Activated naive CD8-positive, alpha-beta T cell treated with anti-CD3 and anti-CD28 coated beads, Interleukin-2, amount 10 ng/mL, durations not matched to agents 7 days and 5 days (primary cell): ENCODE measurements at places on chromosomes 3 and 15. TPM values are rescaled to one million over a fixed set of nuclear protein-coding genes. Genes with fewer than 3 reads are reported as not detected.

GRCh38 chr3:9178697-9179096 lies 70.7 kb downstream of the SRGAP3 start:
- H3K4me1 ChIP-seq, result peaks cover 54% of the 10 kb centered on the region
- peak; percentile 70 for DNase-seq
- peak overlapping the region; percentile 83 for H3K27ac ChIP-seq

Gene GOLGA8N
- 44.6 TPM for total RNA-seq

DNA sequence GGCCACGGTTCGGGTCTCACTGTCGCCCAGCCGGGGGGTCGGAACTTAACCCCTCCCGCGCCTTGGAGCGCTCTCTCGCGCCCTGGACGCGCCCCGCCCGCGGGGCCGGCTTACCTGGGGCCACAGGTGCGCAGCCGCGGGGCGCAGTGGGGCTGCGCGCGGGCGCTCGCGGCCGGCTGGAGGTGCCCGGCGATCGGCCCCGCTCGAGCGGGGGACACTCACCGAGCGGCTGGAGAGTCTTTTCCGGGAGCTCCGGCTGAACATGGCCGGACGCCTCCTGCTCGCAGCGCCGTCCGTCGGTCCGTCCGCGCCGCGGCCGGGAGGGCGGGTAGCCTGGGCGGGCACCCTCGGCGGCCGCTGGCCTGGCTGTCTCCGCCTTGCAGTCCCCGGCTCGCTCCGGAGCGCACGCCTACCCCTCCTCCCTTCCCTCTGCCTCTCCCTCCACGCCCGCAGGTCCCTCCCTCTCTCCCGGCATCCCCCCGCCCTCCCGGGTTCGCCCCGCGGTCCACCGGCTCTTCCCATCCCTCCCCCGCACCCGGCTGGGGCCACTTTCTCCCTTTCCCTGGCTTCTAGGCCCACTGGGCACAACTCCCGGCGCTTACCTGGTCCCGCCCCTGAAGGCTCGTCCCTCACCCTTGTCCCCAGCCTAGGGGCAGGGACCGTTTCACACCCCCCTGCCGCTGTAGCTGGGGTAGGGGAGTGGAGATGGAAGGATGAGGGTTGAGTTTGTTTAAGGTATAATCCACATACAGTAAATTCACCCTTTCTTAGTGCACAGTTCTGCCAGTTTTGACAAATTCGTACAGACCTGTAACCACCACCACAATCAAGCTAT lies 220.1 kb upstream of the PRICKLE2 start:
- no peak for DNase-seq
- peaks cover 1% of the 10 kb centered on the region for H3K4me1 ChIP-seq
- H3K27me3 ChIP-seq, result peaks cover 72% of the 10 kb centered on the region
- H3K36me3 ChIP-seq, result no peaks in the 10 kb centered on the region

- H3K36me3 ChIP-seq, result no peaks in the 10 kb centered on the region
- no peak within 1 kb of the TSS for H3K27ac ChIP-seq
- no peak within 1 kb of the TSS for H3K4me3 ChIP-seq
- no peak for DNase-seq
Measured at GRCh38 chr3:191461113-191461595, at the start of gene PYDC2. TSS of gene PYDC2 (plus strand) at chr3:191461163. CDS start at chr3:191461163, 0 bp downstream.

- H3K4me1 ChIP-seq, result no peaks in the 10 kb centered on the region
- no peaks in the 10 kb centered on the region for H3K36me3 ChIP-seq
- no peak overlapping the region for H3K4me3 ChIP-seq
- H3K27ac ChIP-seq, result no peak overlapping the region
- H3K27me3 ChIP-seq, result peaks cover 5% of the 10 kb centered on the region
- no peak for DNase-seq
Measured at GRCh38 chr3:30793740-30794139, 100.7 kb downstream of the GADL1 start.

Gene GPR156
- not detected for total RNA-seq

DNA sequence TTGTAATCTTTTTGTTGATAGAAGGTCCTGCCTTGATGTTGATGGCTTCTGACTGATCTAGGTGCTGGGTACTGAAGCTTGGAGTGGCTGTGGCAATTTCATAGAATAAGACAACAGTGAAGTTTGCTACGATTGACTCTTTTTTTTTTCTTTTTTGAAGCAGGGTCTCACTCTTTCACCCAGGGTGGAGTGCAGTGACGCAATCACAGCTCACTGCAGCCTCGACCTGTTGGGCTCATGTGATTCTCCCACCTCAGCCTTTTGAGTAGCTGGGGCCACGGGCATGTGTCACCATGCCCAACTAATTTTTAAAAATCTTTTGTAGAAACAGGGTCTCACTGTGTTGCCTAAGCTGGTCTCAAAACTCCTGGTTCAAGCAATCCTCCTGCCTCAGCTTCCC lies 14.2 kb downstream of the ARID3B start:
- H3K4me3 ChIP-seq, result no peak overlapping the region
- H3K27ac ChIP-seq, result no peak overlapping the region
- DNase-seq, result no peak

DNA sequence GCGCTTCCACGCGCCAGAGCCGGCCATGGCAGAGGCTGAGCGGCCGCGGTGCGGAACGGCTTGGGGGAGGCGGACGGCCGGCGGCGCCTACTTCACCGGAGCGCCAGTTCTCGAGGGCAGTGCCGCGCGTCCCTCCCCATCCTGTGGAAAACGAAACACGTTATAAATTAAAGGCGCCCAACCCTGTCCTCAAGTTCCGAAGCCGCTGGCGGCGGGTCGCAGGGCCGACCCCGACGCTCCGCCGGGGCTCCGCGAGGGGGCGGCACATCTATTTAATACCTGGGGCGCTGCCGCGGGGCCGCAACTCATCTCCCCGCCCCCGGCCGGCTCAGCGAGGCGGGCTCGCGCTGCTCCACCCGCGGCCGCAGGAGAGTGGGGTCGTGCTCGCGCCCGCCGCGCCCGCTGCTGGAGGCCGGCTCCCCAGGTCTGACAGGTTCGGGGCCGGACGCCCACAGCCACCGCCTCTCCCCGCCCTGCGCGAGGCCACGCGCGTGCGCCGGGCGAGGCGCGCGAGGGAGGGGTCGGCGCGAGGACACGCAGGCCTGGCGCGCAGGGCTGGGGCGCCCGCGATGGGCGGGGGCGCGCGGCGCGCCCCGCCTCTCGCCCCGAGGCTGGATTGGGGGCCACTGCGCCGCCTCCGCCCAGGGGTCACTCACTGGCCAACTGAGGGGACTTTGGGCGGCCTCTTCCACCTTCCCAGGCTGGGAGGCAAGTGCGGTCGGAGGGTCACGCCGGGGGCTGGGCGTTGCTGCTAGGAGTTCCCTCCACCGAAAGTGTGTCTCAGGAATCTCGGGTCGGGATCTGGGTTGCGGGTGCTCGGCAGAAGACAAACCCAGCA lies at the start of gene SLC30A4:
SLC30A4 (minus strand) TSS at position 428 of the 838 bp plus-strand sequence; CDS start at position 27, 401 bp downstream.
- H3K36me3 ChIP-seq, result peaks cover 3% of the 10 kb centered on the region
- peaks cover 19% of the 10 kb centered on the region for H3K27me3 ChIP-seq
- H3K27ac ChIP-seq, result peak within 1 kb of the TSS; percentile 73
- peak; percentile 80 for DNase-seq

GRCh38 chr15:73697033-73697467 lies 12.9 kb downstream of the CD276 start:
- H3K27ac ChIP-seq, result no peak overlapping the region
- DNase-seq, result peak; percentile 80
- no peaks in the 10 kb centered on the region for H3K36me3 ChIP-seq

DNA sequence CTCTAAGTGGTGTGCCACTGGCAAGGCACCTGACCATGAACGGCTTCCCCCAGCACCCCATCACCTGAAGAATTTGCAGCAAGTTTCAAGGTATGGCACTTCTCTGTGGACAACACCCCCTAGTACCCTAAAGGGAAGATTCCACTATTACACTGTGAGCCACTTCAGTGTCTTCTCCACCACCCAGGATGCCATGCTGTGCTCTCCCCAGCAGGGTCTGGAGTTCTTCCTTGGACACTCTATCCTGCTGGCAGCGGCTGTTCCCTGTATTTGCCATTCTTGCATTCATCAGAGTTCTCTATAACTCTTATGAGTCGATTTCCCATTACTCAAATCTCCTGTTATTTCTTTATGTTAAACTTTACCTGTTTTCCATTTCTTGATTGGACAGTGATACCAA lies 33.9 kb upstream of the RNU6-1 start:
- no peaks in the 10 kb centered on the region for H3K36me3 ChIP-seq
- H3K27me3 ChIP-seq, result peaks cover 45% of the 10 kb centered on the region
- no peaks in the 10 kb centered on the region for H3K4me1 ChIP-seq
- no peak for DNase-seq

Gene MEX3B
- total RNA-seq, result 0.51 TPM

Gene TEX55
- total RNA-seq, result not detected

- no peak for DNase-seq
- H3K4me1 ChIP-seq, result peaks cover 29% of the 10 kb centered on the region
Measured at GRCh38 chr3:14803101-14803980, 15.4 kb upstream of the FGD5 start.

DNA sequence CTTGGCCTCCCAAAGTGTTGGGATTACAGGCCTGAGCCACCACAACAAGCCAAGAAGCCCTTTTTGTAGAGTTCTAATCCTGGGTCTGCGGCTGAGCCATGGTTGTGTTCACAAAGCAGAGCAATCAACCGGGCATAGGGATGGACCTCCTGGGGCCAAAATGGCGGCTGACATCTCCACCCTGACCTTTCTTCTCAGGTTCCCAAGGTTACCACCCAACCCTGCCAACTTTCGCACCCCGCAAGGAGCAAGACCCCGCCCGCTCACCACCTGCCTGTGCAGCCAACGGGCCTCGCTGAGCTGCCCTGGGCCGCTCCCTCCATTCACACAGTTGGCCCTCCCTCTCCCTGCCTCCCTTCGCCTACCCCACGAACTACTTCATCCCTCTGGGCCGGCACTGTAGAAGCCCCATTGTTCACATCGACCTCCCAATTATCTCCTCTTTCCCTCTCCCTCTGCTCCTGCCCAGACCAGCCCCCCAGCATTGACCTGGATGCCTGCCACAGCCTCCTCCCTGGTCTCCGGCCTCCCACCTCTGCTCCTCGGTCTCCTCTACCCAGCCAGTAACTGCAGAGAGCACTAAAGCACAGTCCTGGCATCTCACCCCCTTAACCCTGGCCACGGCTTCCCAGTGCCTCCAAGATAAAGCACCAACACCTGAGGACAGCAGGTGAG lies 62.0 kb upstream of the TFRC start:
- H3K27me3 ChIP-seq, result peaks cover 8% of the 10 kb centered on the region
- H3K4me3 ChIP-seq, result no peak overlapping the region
- H3K36me3 ChIP-seq, result peaks cover 2% of the 10 kb centered on the region

Gene FOXB1
- total RNA-seq, result 0.78 TPM

GRCh38 chr3:134332344-134332743 lies 41.9 kb downstream of the AMOTL2 start:
- no peaks in the 10 kb centered on the region for H3K27me3 ChIP-seq
- no peaks in the 10 kb centered on the region for H3K4me1 ChIP-seq
- H3K4me3 ChIP-seq, result no peak overlapping the region
- no peak overlapping the region for H3K27ac ChIP-seq
- DNase-seq, result no peak
- no peaks in the 10 kb centered on the region for H3K36me3 ChIP-seq

Gene EAF1
- 27.9 TPM for total RNA-seq

Gene CCR9
- 19.4 TPM for total RNA-seq

DNA sequence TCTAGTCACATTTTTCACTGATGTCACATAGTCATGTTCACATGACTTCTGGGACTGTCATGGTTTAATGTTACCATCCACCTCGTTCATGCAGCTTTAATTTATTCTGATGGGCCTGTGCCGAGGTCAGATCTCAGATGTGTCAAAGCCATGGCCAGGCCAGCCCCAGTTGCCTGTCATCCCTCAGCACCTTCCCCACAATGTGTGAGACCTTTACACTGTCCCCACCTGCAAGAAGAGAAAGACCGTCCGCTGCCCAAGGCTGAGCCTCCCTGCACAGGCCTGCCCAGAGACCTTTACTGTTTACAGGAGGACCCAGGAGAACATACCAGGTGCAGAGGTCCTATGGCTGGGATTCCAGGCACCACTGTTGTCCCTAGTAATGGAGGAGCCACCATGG lies 12.8 kb upstream of the KLF15 start:
- H3K4me1 ChIP-seq, result no peaks in the 10 kb centered on the region
- H3K4me3 ChIP-seq, result no peak overlapping the region
- DNase-seq, result no peak
- H3K27ac ChIP-seq, result no peak overlapping the region
- H3K27me3 ChIP-seq, result no peaks in the 10 kb centered on the region

DNA sequence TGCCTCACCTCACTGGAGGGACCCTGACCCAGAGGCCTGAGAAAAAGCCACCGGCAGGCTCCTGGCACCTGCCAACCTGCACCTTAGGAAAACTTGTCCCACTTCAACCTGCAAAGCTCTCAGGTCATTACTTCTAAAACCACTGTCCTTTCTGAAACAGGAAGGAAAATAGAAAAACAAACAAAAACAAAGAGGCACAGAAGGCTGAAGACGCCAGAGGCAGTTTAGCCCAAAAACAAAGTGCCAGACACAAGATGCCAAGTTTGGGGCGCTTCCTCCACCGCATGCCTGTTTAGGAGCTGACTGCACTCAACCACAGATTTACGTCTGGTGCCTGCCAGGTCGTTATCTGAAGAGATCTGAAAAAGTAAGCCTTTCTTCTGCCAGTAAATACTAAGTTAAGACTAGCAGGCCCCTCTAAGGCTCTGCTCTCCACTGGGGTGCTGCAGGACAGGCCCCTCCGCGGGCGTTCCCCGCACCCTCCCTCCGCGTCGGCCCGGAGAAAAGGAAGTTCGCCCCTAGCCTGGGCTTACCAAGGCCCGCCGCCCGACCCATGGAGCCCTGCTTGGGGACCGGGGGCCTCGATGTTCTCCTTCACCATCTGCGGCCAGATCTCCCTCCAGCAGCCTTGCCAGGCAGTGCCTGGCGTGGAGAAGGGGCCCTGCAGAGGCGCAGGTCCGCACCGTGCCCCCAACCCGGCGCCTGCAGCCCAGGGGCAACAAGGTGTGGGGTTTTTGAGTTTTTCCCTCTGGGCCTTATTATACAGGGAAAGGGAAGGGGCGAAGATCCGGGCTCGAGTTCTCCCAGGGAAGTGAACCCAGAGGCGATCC lies 1.3 kb downstream of the GOLGA8A start:
- H3K36me3 ChIP-seq, result peaks cover 22% of the 10 kb centered on the region
- peaks cover 22% of the 10 kb centered on the region for H3K4me1 ChIP-seq
- H3K27me3 ChIP-seq, result peaks cover 10% of the 10 kb centered on the region
- H3K4me3 ChIP-seq, result peak overlapping the region; percentile 88
- peak; percentile 56 for DNase-seq

Gene RTP2
- total RNA-seq, result not detected

Gene PAQR5
- not detected for total RNA-seq

DNA sequence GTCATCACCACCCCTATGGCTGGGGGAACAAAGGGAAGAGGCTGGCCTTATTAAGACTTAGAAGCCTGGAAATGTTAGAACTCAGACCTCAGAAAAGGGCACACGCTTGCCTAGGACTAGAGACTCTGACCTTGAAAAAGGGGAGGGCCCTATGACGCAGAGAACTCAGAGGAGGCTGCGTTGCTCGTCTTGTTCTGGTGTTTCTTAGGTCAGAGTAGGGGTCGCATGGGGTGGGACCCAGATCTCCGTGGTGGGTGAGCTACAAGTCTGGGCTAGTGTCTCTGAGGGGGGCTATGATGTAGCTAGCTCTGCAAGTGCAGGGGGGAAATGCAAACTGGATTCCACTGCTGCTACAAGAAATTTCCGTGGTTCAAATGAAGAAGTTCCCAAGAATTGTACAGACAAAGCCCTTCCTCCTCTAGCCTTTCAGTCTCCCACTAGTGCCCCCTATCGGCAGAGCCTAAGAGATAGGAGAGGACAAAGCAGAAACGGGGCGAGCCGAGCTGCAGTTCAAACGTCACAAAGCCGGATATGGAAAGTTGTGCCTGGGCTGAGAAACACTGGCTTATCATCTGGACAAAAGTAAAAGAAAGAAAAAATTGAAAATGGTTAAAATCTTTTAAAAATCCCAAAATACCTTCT lies 392.9 kb upstream of the ROBO2 start:
- no peak overlapping the region for H3K4me3 ChIP-seq
- H3K36me3 ChIP-seq, result no peaks in the 10 kb centered on the region
- H3K4me1 ChIP-seq, result no peaks in the 10 kb centered on the region
- no peaks in the 10 kb centered on the region for H3K27me3 ChIP-seq
- DNase-seq, result no peak
